ENCODE measurements at places on chromosomes 1 and 21.

GRCh38 chr1:25698252-25698651, 81.7 kb downstream of the MAN1C1 start:
- DNase-seq: peak; percentile 78

DNA sequence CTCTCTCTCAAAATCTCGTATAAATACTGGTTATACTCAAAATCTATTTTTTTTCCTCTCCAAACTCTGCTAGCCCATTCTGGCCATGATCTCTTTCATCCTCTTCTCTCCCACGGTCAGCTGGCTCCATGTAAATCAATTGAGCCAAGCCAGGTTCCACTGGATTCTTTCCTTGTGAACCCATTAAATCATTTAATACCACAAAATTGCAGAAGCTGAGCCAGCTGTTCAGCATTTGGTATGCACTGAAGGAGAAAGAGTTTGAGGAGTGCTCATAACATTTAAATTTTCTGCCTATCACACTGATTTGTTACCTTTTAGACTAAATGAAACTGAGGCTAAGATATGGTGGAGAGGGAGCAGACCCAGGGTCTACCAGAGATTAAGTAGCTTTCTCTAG, 29.1 kb upstream of the TADA1 start:
- DNase-seq: no peak

DNA sequence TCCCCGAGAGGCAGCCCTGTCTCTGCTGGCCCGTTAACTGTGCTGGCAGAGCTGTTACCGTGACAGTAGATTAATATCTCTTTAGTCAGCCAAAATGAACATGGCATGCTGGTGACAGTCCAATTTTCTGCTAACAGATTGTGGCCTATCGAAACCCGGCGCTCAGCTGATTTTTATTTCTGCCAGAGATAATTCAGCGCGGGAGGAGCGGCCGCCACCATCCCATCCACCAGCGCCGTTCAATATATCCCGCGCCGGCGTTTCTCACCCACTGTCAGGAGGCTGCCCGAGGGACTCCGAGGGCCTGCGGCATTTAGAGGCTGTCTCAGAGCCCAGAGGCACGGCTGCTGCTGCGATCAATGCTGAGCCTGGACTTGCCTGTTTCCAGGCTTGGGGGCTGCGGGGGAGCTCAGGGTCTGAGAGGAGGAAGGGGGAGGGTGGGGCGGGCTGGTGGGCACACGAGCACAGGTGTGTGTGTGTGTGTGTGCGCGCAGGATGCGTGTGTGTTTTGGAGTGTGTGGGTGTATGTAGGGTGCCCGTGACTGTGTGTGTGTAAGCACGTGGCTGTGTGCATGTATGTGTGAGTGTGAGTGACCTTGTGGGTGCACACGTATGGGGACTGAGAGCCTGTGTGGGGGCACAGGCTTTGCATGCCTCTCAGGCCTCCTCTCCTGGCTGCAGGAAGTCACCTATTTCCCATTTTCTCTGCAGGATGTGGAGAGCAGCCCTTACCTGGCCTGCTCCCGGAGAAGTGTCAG, 109.7 kb upstream of the ACTRT2 start:
- DNase-seq: no peak

DNA sequence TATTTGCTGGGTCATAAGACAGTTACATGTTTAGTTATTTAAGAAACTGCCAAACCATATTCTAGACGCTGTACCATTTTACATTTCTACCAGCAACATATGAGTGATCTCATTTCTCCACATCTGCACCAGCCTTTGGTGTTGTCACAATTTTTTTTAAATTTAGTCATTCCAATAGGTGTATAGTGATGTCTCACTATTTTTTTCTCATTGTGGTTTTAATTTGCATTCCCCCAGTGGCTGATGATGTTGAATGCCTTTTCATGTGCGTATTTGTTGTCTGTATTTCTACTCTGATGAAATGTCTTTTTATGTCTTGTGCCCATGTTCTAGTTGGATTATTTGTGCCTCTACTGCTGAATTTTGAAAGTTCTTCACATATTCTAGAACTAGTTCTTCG, 38.4 kb downstream of the NFASC start:
- DNase-seq: no peak

- DNase-seq: no peak
Measured at GRCh38 chr1:198254948-198255347, 98.2 kb downstream of the NEK7 start.

DNA sequence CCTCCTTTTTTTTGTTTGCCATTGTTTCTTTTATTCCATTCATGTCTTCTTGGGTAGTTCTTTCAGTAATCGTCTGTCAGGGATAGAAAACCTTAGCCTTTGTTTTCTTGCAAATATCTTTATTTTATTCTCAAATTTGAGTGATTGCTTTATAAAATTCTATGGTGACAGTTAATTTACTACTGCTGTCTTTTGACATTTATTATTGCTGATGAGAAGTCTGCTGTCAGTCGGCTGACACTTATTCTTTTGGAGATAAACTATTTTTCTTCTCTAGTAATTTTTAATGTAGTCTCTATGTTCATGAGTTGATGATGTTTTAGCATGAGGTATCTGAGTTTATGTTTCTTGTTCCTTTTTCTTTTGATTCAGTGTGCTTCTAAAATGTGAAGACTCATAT, 983.8 kb downstream of the TTLL7 start:
- no peak for DNase-seq

DNA sequence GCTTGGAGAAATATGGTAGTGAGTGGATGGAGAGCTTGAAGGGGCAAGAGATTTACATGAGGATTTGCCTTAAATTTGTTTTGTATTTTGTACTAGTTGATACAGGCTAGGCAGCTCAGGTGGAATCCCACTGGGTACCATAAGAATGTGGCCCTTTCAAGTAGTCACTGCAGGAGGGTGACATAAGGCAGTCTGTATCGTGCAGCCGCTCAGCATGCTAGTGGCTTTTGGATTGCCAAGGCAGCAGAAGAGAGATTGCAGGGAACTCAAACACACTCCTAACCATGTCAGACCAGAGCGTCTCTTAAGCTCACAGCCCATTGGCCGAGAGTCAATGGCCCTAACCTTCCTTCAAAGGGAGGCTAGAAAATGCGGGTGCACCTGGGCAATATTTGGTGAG, 420.0 kb downstream of the ADGRL2 start:
- DNase-seq: no peak

DNA sequence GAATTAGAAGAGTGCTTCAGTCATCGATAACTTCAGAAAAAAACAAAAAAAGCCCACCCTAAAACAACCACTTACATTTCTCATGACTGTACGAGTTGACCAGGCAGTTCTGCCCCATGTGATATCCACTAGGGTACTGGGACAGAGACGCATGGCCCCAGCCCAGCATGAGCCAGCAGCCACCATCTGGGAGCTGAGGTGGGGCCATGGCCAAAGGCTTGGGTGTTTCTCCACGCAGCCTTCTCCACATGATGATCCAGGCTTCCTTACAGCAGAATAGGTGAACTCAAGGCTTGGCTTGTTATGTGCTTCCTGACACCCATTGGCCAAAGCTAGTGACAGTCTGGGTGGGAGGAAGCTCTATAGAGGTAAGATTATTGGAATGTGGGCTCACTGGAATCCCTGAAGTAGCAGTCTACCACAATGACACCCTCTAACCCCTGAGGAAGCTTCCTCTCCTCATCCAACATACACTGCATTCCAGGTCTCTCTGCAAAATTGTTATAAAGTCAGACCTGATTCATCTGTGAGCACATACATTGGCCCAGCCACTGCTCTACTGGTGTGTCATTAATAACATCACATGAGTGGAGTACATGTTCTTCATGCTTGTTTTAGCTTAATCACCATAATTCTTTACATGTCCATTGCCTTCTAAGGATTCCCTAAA, 66.3 kb upstream of the NTPCR start:
- DNase-seq: peak; percentile 65

DNA sequence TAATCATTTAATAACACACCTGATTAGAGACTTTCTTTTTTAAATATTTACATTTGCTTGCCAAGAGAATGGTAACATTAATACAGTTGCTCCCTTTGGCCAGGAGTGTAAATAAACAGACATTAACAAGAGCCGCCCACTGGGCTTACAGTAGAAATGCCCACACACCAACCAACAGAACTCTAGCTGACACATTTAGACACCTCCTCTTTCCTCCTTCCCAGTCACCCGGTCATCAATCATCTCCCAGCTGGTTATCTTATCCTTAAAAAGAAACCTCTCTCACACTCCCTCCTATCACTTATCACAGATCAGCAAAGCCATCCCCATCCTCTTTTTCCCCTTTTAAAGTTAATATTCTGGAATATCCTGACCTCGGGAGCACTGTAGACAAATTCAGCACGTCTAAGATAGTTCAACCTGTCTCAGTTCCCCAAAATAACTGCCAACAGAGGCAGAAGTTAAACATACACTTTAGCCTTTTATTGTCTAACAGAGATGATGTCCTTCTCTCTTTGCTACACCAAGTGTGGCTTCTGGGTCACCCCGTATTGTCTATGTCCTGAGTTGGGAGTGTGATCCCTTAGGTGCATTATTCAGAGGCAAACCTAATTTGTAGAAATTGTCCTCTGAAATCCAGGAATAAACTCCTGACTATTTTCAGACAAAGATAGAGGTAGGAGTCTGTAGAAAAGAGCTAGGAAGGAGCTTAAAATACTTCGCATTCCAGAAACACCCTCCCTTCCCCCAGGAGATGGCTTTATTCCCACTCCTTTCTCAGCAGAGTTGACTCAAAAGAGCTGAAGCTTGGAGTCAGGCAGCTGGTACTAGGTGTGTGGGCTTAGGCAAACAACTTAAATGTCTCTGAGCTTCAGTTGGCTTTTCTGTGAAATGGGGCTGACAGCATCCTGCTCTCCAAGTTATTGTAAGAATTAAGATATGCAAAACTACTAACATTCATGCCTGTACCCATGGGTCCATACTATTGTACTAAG, 8.8 kb downstream of the MYCL start:
- peak; percentile 82 for DNase-seq

GRCh38 chr1:50412813-50413476, 10.3 kb downstream of the DMRTA2 start:
- no peak for DNase-seq

GRCh38 chr1:112872551-112872962, 83.4 kb downstream of the SLC16A1 start:
- peak; percentile 52 for DNase-seq

- DNase-seq: no peak
Measured at GRCh38 chr1:89440911-89441310, 77.1 kb downstream of the GBP6 start.

GRCh38 chr1:147625362-147625995, 44.8 kb downstream of the ACP6 start:
- DNase-seq: no peak

DNA sequence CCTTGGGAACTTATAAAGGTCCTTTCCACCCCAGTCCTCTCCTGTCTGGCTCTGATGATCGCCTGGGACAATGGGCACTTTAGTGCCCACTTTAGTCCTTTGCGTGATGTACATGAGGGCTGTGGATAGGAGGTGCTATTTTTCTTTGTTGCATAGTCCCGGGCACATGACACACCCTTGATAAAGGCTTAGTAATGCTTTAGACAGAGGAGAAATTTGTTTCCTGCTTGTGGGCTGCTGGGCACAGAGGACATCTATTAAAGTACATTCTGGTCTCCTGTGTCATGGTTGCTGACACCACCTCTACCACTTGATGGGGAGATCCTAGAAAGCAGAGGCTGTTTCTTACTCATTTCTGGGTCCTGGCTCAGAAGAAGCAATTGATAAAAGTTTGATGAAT, 5.4 kb upstream of the KNCN start:
- DNase-seq: peak; percentile 54

GRCh38 chr21:10463156-10463555, 58.2 kb upstream of the TPTE start:
- no peak for DNase-seq

- DNase-seq: no peak
Measured at GRCh38 chr1:79371802-79372201, 365.3 kb upstream of the ADGRL4 start.

GRCh38 chr1:6732942-6733341, 31.3 kb upstream of the DNAJC11 start:
- DNase-seq: no peak

DNA sequence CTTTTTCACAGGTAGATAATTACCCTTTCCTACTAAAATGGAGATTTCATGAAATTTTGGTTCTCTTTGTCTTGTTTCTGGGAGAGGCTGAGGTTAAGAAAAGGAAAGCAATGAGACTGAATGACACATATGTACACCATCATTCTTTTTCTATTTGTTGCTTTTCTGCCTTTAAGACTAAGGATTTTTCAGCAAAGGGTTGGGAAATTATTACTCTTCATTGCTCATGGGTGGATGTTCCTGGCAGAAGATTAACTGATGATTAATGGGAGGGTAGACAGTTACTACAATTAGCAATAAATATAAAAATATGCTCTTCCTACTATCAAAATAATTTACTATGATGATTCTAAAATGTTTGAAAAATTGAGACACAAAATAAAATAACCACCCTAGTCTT, 316.5 kb upstream of the USP24 start:
- DNase-seq: no peak

DNA sequence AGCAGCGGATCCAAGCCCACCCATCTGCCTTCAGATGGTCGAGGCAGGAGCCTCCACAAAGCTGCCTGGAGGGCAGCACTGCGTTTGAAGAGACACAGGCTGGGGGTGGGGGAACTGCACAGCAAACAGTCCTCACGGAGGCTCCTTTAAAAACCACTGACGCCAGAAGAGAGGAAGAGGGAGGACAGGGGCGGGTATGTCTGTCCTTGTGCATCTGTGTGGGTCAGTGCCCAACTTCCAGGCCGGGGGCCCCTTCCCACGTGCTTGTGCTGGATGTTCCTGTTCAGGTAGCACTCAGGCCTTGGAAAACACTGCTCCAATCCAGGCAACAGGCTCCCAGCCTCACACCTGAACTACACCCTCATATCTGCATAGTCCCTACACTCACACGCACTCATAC, 7.7 kb downstream of the AHDC1 start:
- DNase-seq: no peak

DNA sequence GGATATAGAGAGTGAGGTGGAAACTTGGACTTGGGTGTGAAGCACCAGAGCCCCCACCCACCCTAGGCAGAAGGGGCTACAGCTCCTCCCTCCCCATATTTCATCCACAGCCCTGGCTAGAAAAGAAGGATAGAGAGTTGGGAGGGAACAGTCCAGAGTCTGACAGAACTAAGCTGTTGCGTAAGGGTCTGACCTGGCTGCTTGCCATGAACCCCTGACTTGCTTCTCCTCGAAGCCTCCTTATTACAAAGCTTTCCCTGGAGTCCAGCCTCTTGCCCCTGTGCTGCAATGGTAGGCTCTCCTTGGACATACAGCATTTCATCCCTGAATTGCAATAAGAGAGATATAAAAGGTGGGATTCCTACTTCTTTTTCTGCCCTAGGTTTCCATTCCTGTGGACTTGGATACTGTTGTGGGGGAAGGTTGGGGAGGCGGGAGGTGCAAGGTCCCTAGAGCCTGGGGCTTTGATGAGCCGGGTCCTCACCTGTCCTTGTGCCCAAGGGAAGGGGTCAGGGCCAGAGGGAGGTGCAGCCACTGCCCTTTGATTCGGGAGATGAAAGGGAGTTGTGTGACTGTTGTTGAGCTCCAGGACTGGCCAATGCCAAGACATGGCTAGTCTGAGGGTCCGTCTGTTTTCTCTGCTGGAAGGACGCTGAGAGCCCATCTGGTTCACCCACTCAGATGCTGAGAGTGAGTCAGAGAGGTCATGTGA, 2.7 kb downstream of the RHBG start:
- peak; percentile 65 for DNase-seq
